ENCODE measurements at places on chromosomes 2 and 18. TPM values are rescaled to one million over a fixed set of nuclear protein-coding genes. Genes with fewer than 3 reads are reported as not detected.
A peak's percentile ranks its signal among the peaks of the same experiment; 100 is the strongest.

- H3K4me3 ChIP-seq, result no peak overlapping the region
- no peaks in the 10 kb centered on the region for H3K36me3 ChIP-seq
- no peaks in the 10 kb centered on the region for H3K4me1 ChIP-seq
- no peak overlapping the region for H3K27ac ChIP-seq
- DNase-seq, result no peak
Measured at GRCh38 chr18:73656691-73657090, 490.9 kb downstream of the FBXO15 start.

DNA sequence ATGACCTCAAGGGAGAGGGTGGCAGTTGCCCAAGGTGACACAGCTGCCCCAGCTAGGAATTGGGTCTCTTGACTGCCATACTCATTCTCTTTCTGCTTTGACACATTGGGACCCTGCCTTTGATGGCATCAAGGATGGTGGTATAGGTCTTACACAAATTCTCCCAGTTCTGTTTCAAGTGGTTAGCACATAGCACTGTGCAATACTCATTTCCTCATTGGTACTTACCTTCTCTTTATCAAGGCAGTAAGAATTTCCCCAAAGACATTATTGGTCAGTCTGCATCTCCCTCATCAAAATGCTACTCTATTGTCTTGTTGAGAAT, 35.9 kb upstream of the CCDC93 start:
- no peaks in the 10 kb centered on the region for H3K36me3 ChIP-seq
- no peak overlapping the region for H3K27ac ChIP-seq
- no peaks in the 10 kb centered on the region for H3K4me1 ChIP-seq
- no peak overlapping the region for H3K4me3 ChIP-seq
- DNase-seq, result no peak

- no peak overlapping the region for H3K27ac ChIP-seq
- DNase-seq, result no peak
- no peaks in the 10 kb centered on the region for H3K4me1 ChIP-seq
- no peaks in the 10 kb centered on the region for H3K36me3 ChIP-seq
- H3K27me3 ChIP-seq, result no peaks in the 10 kb centered on the region
- no peak overlapping the region for H3K4me3 ChIP-seq
Measured at GRCh38 chr2:58925676-58926081, 684.6 kb upstream of the FANCL start.

OTOF gene
- 0.28 TPM for total RNA-seq

DNA sequence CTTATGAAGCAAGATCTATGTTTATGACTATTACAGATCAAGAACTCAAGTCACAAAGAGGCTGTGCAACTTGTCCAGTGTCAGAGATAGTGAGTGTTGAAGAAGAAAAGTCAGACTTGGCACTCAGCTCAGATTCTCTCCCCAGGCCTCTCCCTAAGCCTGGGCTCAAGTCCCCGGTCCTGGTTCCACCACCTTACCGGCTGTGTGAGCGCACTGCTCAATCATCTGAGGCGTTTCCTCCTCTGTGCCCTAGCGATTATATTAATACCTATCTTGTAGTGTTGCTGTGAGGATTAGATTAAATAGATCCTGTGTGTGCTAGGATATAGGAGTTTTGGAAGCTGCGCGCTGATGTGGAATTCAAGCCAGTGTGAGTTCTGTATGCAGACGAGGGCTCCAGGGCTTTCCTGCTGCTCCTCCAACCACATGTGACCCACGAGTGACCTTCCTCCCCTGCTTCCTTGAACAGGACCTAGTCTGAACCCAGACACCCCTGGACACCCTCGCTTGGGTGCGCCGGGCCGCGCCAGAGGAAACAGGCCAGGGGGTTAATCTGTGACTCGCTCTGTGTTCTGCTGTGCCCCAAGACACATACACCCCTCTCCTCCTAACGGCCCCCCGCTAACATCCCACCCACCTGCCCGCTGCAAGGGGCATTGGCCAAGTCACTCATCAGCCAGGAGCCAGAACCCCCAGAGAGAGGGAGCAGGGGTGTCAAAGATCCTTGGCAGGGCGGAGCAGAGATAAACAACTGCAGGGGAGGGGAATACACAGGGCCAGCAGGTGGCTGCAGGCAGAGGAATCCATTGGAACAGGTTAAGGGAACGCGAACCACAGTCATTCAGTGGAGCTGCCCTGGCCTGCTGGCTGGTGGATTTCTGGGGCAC, 38.3 kb downstream of the TNS1 start:
- no peaks in the 10 kb centered on the region for H3K4me1 ChIP-seq
- no peak overlapping the region for H3K4me3 ChIP-seq
- H3K27me3 ChIP-seq, result no peaks in the 10 kb centered on the region
- DNase-seq, result no peak
- H3K36me3 ChIP-seq, result no peaks in the 10 kb centered on the region
- peak overlapping the region; percentile 43 for H3K27ac ChIP-seq

Measured in liver (tissue), 10 donors.